ENCODE measurements at places on chromosomes 4 and X. TPM values are rescaled to one million over a fixed set of nuclear protein-coding genes. Genes with fewer than 3 reads are reported as not detected.

The MAGEB2 gene
- total RNA-seq, result not detected

The PNMA5 gene
- total RNA-seq, result not detected

The HTR2C gene
- not detected for total RNA-seq

The SERTM2 gene
- not detected for total RNA-seq

The TEX13D gene
- not detected for total RNA-seq

The CT45A10 gene
- 0.29 TPM for total RNA-seq

The SHOX gene
- not detected for total RNA-seq

The IL3RA gene
- total RNA-seq, result 0.31 TPM

The PIN4 gene
- total RNA-seq, result 34.2 TPM

The ADAM29 gene
- total RNA-seq, result not detected

The BCAP31 gene
- total RNA-seq, result 359 TPM

The SMIM31 gene
- total RNA-seq, result not detected

The ARR3 gene
- total RNA-seq, result not detected

The ODAPH gene
- 0.15 TPM for total RNA-seq

The AREG gene
- 79.1 TPM for total RNA-seq

The EDA2R gene
- 14.2 TPM for total RNA-seq

The BLTP1 gene
- total RNA-seq, result 9.0 TPM

The CCNB3 gene
- 0.38 TPM for total RNA-seq

The FAM47A gene
- total RNA-seq, result not detected

The MAGEA10 gene
- not detected for total RNA-seq

The SLITRK4 gene
- total RNA-seq, result not detected

The PRKG2 gene
- 0.83 TPM for total RNA-seq

The SOD3 gene
- total RNA-seq, result not detected

The CT45A1 gene
- total RNA-seq, result not detected

The TECRL gene
- total RNA-seq, result not detected

The MAGEA8 gene
- total RNA-seq, result not detected

The USP26 gene
- not detected for total RNA-seq

The PRAF2 gene
- 43.5 TPM for total RNA-seq

The ARHGAP4 gene
- 0.75 TPM for total RNA-seq

The SLC25A53 gene
- 5.0 TPM for total RNA-seq

The PRR32 gene
- total RNA-seq, result not detected

The ADAMTS3 gene
- not detected for total RNA-seq

The CFI gene
- total RNA-seq, result 0.61 TPM

The CXCL1 gene
- 14.8 TPM for total RNA-seq

The C4orf54 gene
- total RNA-seq, result not detected

The DMD gene
- 0.01 TPM for total RNA-seq

Data from A549 treated with CpdA at 1 μM for 4 hours (cell line).